ENCODE measurements at places on chromosomes 12 and 14. TPM values are rescaled to one million over a fixed set of nuclear protein-coding genes. Genes with fewer than 3 reads are reported as not detected.

TAS2R43 gene
- total RNA-seq = not detected

KRT72 gene
- total RNA-seq = not detected

GRCh38 chr14:100035700-100036099, 29.5 kb upstream of the EVL start:
- DNase-seq = no peak

GRCh38 chr12:44155358-44155757, 319.5 kb downstream of the TMEM117 start:
- DNase-seq = no peak

DNA sequence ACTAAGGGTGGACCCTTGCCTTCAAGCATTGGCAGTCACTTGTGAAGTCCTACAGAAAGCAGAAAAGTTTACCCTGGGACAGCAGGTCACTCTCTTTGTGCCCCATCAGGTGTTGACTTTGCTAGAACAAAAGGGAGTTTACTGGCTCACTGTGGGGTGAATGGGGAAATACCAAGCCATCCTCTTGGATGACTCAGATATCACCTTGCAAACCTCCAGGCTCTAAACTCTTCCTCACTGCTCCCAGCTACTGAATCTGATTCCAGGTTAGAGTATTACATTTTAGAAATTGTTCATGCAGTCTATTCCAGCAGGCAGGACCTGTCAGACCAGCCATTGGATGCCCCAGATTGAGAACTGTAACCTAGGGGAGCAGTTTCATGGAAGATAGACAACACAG, 7.3 kb upstream of the EDDM3B start:
- DNase-seq = no peak

GRCh38 chr12:109719123-109720022, 5.7 kb downstream of the FAM222A start:
- DNase-seq = no peak

- no peak for DNase-seq
Measured at GRCh38 chr14:67837011-67837624, 17.5 kb downstream of the RAD51B start.

All from upper lobe of right lung (tissue), 1 donor.